ENCODE measurements at places on chromosomes 11 and 22.

DNA sequence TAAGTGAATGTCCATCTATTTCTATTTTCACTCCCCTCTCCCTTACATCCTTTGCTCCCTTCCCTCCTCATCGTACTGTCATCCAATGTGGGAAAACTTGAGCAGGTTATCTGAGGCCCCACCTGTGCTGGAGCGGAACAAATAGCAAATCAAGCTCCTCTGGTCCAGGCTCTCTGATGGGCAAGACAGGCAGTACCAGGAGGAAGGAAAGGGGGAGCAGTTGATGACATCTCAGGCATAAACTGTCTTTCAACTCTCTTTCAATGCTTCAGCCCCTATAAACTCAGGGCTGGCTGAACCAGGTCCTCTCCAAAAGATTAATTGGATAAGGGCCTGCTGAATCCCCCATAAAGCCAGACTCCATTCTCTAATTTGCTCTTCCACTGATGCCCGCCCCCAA is 1.5 kb upstream of the CCKBR start:
- DNase-seq, result no peak

GRCh38 chr11:46655631-46656030 is 38.3 kb downstream of the ATG13 start:
- no peak for DNase-seq

- DNase-seq, result peak; percentile 73
Measured at GRCh38 chr11:9838961-9839360, 175.1 kb downstream of the SWAP70 start.

DNA sequence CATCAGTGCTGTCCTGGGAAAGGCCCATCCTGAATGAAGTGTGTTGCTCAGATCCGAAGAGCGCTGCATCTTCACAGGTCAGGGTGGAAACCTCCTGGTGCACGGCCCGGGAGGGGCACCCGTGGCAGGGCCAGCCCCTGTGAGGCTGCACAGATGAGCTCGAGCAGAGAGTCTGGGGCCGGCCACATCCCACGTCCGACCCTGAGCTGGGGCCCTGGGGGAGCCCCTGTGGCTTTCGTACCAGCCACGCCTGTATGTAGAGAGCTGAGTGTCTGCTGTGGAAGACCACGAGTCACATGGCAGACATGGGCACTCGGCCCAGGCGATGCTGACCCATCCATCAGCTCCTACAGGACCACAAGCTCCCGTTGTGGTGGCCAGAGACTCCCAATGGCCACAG is 24.9 kb upstream of the SEPTIN5 start:
- no peak for DNase-seq

DNA sequence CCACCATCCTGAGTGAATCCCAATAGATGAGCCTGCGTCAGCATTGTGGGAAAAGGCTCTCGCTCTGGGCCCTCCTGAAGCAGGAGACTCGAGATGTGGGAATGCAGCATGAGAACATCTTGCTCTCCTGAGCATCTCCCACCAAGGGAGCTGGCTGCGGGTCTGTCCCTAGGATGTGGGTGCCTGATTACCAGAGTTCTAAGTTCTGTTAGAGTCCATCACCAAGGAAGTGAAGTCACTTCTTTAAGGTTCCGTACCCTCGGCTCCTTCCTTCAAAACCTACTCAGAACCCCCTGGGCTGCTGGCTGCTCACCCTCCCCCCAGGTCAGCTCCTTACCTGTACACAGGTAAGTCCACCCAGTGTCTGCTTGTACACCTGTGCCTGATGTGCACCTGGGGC is 100.5 kb upstream of the IGLL5 start:
- no peak for DNase-seq

DNA sequence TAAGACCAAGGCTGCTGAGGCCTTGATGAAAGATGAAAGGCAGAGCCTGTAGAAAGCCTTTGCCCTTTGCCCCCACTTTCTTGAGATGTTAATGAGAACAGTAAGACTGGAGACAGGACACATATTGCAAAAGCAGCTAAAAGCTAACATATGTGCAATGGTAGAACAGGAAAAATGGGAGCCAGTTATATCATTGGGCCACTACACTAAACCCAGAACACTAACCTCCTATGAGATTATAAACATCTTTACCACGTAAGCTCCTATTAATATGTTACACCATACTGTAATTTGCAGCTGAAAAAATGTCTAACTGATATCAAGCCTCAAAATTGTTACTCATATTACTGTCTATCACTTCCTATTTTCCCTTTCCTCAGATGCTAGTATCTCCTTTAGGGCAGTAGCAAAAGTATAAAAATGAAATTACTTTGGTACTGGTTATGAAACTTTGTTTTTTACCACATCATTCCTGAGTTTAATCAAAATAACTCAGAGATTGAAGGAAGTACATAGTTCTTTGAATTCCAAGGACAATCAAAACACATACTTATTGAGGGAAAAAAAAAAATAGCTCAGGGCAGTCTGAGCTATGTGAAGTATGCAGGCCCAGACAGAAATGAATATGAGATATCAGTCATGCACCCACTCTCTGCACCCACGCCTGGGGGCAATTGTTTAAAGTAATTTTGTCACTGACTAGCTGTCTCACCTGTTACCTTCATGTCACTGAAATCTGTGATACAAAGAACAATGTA is 9.1 kb downstream of the HPS5 start:
- DNase-seq, result peak; percentile 55

- DNase-seq, result peak; percentile 43
Measured at GRCh38 chr22:17965538-17966402, 58.6 kb downstream of the MICAL3 start.

GRCh38 chr11:1298695-1299492 is 10.5 kb downstream of the TOLLIP start:
- DNase-seq, result peak; percentile 61

DNA sequence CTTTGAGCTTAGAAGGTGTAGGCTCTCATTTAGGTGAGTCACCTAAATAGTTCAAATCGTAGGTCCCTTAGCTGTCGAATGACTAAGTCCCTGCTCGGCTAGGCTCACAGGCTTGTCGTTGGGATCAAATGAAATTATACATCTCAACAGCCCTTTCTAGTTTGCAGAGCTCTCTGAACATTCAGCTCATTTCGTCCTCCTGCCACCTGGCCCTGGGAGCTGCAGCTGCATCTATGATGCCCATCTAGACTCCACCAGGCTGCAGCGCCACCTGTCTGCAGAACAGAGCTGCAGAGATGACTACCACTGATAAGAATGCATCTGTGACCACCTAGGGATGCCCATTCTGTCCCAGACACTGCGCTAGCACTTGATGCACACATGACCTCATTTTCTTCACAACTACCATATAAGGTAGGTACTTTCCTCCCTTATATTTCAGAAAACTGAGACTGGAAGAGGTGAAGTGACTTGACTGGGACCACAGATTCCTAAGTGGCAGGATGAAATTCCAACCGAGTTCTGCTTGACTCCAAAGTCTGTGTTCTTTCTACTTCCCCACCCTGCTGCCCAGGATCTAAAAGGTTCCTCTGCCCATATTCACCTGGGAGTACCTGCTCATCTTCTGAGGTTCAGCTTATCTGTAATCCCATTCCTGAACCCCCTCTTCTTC is 141.1 kb upstream of the NARS2 start:
- DNase-seq, result peak; percentile 26

- no peak for DNase-seq
Measured at GRCh38 chr11:96260532-96260931, 82.5 kb downstream of the MAML2 start.

DNA sequence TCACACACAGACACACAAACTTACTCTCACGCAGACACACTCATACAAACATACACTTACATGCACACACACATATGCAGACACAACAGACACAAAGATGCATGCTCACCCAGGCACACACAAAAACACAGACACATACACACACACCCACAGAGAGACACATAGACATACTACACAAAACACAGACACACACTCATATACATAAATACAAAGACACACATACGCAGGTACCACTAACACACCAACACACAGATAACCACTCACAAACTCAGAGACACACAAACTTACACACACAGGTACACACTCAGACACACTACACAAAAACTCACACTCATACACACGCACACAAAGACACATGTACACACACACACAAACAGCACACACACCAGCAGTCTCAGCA is 22.4 kb downstream of the VWCE start:
- no peak for DNase-seq

GRCh38 chr22:31229402-31230079 is 17.4 kb downstream of the LIMK2 start:
- no peak for DNase-seq

DNA sequence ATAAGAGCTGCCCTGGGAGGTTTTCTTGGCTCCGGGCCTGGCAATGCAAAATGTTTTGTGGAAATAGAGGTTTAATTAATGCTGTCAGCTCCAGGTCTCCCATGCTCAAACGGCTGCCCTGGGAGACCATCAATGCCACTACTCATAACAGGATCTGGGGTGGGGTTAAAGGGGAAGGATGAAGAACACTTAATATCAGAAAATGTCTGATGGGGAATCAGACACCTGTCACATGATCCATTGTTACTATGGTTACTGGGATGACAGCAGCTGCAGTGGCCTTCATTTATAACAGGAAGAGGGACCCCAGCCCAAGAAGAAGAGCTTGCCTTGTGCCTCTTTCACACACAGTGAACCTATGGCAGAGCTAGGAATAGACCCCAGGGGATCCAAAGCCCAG is 2.2 kb upstream of the SYT13 start:
- no peak for DNase-seq

DNA sequence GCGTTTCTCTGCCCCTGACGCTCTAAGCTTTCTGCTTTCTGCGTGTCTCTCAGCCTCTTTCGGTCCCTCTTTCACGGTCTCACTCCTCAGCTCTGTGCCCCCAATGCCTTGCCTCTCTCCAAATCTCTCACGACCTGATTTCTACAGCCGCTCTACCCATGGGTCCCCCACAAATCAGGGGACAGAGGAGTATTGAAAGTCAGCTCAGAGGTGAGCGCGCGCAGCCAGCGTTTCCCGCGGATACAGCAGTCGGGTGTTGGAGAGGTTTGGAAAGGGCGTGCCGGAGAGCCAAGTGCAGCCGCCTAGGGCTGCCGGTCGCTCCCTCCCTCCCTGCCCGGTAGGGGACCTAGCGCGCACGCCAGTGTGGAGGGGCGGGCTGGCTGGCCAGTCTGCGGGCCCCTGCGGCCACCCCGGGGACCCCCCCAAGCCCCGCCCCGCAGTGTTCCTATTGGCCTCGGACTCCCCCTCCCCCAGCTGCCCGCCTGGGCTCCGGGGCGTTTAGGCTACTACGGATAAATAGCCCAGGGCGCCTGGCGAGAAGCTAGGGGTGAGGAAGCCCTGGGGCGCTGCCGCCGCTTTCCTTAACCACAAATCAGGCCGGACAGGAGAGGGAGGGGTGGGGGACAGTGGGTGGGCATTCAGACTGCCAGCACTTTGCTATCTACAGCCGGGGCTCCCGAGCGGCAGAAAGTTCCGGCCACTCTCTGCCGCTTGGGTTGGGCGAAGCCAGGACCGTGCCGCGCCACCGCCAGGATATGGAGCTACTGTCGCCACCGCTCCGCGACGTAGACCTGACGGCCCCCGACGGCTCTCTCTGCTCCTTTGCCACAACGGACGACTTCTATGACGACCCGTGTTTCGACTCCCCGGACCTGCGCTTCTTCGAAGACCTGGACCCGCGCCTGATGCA is at the start of gene MYOD1:
Gene MYOD1, plus strand, starts transcription at position 544 of the 910 bp plus-strand sequence. Its CDS starts 212 bp downstream, at position 756.
- peak; percentile 97 for DNase-seq

- DNase-seq, result peak; percentile 30
Measured at GRCh38 chr11:8839957-8840945, 70.7 kb upstream of the AKIP1 start.

GRCh38 chr11:15045891-15046290 is 27.5 kb upstream of the CALCB start:
- DNase-seq, result no peak

- DNase-seq, result no peak
Measured at GRCh38 chr11:44630511-44631210, 65.2 kb downstream of the CD82 start.

GRCh38 chr11:26778000-26778757 is 56.3 kb upstream of the SLC5A12 start:
- DNase-seq, result peak; percentile 69

- DNase-seq, result no peak
Measured at GRCh38 chr11:134132808-134133207, 63.9 kb downstream of the JAM3 start.

GRCh38 chr11:50037251-50037650 is 4.6 kb downstream of the OR4C45 start:
- no peak for DNase-seq

GRCh38 chr11:19116276-19116970 is 545 bp upstream of the ZDHHC13 start:
- no peak for DNase-seq

DNA sequence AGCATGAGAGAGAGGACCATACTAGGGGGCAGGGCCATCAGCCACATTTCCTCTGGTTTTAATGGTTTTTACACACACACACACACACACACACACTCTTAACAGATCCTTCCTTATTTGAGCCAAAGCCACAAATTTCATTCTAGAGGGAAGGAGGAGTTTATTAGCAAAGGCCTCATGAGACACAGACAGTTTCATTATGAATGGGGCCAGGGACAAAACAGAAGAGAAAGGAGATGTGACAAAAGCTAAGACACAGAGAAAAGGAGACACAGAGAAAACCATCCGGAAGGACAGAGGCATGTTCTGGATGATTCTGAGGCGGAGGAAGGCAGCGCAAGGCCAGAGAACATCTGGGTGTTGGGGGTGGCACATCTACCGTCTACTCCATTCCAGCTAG is 32.2 kb upstream of the ARFGAP3 start:
- DNase-seq, result no peak

DNA sequence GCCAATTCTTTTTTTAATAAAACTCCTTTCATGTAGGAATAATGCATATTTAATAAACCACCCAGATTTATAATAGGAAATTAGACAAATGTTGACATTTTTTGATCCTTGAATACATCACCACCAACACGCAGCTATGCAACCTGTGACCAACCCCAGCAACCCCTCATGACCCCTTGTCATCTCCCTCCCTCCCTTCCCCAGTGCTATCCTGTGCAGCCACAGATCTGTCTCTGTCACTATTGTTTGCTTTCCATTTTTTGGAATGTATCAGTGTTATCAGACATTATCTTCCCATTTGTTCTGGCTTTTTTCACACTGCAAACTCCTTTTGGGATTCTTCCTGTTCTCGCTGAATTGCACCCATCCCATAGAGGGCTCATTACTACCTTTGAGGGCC is 114.1 kb downstream of the VPREB1 start:
- no peak for DNase-seq

DNA sequence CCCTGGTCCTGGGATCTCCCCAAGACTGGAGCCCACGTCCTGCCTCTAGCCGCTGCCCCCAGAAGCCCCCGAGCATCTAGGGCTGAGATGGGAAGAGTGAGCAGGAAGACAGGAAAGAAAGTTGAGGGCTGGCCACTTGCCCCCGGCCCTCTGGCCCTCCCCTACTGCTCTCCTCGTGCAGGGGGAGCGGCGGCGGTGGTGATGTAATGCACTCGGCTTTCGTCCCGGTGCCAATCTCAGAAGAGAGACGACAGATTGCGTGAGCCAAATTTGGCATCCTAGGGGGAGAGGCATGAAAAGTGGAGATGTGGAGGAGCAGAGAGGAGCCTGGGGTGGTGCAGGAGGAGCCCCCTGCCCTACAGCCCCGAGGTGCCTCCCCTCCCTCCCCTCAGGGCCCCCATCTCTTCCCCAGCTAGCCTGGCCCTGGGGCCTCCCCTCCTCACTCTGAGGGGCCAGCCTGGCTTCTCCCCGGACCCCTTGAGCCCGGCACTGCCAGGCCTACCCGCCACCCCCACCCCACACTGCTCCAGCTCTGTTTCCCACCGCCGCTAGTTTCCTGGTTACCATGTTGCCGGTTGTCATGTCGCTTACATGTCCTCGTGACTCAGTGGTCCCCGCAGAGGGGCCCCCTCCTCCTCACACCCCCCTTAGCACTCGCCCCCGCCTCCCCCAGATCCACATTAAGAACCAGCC is 2.5 kb downstream of the KCNJ4 start:
- DNase-seq, result no peak

Measured in LHCN-M2 (cell line).